Spinal cord (tissue), 10 donors: ENCODE measurements at places on chromosomes 6 and 20.

GRCh38 chr6:5785249-5785648 is 221.5 kb downstream of the NRN1 start:
- DNase-seq, result no peak

DNA sequence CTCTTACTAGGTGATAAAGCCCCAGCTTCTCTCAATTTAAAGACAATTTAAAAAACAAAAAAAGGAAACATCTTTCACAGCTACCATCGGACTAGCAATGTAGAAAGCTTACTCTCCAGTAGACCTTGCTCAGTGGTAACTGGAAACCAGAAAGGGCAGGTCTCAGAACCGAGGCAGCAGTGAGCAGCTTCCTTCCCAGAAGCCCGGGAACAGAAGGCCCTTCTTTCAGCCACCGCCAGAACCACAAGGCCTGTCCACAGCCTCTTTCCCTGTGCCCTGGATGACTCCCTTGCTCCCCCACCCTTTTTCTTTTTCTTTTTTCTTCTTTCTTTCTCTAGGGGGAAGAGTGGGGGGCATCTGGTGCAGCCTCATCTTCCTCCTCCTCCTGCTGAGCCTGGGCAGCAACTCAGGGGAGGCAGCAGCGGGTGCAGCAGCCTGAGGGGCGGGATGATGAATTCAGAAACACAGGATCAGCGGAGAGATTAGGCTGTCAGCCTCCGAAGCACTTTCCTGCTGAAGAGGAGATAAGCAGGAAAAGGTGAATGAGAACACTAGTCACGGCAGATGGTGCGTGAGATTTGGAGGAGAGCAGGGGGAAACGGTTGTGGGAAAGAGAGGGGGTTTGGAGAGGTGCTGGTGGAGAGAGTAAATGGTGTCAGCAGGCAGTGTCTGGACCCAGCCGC is 158.5 kb downstream of the ID4 start:
- DNase-seq, result no peak

- no peak for DNase-seq
Observed at GRCh38 chr20:63123331-63123741, 92.6 kb downstream of the YTHDF1 start.

- peak; percentile 76 for DNase-seq
Observed at GRCh38 chr6:112337209-112337638, 9.9 kb upstream of the RFPL4B start.

- peak; percentile 59 for DNase-seq
Observed at GRCh38 chr6:128421788-128422187, 98.6 kb downstream of the PTPRK start.

GRCh38 chr6:168979254-168979653 is 274.4 kb downstream of the THBS2 start:
- DNase-seq, result no peak

DNA sequence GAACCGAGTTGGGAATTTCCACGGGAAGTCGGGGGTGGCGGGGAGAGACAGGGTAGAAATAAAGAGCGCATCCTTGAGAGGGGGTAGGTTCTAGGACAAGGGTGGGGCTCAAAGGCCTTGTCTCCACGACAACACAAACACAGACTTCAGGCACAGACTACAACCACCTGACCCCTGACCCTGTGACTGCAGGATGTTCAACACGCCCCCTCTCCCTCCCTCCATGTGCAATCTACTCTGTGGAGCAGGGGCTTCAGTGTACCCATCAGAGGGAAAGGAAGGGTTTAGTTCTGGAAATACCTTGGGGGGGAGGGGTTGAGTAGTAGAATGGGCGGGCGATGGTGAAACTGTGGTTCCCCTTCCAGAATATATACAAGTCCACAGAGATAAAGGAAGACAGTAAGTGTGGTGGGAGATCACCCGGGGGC is 651 bp upstream of the TAPBP start:
- DNase-seq, result no peak

- DNase-seq, result no peak
Observed at GRCh38 chr6:83904395-83904794, 44.9 kb downstream of the CYB5R4 start.

- DNase-seq, result no peak
Observed at GRCh38 chr6:138476116-138476515, 23.2 kb downstream of the NHSL1 start.

DNA sequence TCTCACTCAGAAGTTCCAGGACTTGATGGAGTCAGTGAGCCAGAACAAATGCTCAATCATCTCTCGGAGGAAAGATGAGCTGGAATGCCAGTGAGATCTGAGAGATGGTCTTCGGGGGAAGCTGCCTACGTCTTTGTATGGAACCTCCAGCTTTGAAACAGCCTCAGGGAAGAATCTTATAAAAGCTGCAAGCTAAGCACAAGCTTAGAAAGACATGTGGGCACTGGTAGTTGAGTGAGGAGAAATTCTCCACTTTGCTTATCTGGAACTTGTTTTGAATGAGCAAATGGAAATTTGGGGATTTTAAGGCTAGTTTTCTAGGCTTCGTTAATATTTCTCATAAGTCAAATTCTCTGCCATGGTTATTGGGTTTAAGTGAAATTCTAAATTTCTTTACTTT is 594.4 kb downstream of the QKI start:
- no peak for DNase-seq

GRCh38 chr6:101286146-101286545 is 107.4 kb upstream of the GRIK2 start:
- DNase-seq, result peak; percentile 3

DNA sequence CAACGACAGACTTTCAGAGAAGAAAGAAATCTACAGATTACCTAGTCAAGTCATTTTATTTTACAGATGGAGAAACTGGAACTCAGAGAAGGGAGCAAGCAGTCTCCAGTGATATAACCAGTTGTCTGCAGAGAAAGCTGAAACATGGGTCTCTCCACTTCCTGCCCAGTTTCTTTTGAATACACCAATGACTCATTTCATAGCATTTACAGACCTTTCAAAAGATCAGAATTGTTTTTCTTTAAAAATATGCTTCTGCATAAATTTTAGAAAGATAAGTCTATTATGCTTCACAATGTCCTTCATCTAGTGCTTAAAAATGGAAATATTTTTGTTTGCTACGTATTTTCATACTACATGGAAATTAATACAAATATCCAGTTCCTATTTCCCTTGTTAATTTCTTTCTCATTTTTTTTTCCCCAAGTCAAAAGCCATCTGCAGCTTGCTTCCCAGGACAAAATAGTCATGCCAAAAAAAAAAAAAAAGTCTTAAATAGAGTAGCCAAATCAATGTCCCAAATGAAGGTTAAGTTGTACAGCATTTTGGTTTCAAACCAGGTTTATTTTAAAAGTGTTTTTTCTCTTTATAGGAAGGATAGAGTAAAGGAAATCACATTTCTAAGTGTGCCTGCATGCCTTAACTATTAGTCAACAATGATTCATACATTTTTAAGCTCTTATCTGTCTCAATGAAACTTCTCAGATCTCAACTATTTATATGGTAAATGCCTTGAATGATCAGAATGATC is 36.9 kb downstream of the ARHGAP18 start:
- no peak for DNase-seq

DNA sequence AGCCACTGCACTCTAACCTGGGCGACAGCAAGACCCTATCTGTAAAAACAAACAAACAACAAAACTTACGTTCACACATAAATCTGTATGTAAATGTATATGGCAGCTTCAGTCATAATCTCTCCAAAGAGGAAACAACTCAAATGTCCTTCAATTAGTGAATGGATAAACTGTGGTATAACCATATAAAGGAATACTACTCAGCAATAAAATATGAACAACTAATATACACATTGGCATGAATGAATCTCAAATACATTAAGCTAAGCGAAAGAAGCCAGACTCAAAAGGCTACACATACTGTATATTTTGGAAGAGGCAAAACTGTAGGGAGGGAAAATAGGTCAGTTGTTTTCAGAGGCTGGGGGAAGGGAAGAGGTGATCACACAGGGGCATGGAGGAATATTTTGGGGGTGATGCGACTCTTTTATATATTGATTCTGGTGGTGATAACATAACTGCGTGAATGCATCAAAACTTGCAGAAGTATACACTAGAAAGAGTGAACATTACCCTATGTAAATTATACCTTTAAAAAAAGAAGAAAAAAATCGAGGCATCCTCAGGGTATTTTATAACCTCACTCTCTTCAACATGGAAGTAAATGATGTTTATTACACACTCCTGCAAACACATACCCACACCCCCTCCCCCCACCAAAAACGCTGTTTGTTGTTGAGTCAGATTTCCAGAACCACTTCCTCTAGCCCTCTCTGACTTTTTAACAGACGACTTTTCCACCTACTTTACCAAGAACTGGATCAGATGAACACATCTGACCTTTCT is 115.2 kb upstream of the RNF24 start:
- no peak for DNase-seq

DNA sequence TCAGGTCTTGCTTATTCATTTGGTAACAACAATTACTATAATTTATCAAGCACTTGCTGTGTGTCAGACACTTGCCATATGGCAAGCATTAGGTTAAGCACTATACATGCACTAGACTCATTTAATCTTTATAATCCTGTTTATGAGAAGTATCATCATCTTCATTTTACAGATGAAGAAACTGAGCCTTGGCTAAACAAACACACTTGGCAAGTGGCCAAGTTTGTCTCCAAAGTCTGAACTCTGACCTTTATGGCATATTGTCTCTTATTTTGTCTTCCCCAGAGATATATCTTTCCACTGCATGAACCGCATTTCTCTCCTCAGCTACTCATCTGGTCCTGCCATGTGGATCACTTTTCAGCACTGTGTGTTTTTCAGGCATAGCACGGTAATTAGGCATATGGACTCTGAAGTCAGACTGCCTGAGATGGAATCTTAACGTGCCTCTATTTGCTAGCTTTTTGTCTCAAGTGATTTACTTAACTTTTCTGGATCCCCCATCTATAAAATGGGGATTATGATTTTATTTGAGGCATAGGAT is 4.7 kb downstream of the ADGRF5 start:
- no peak for DNase-seq

DNA sequence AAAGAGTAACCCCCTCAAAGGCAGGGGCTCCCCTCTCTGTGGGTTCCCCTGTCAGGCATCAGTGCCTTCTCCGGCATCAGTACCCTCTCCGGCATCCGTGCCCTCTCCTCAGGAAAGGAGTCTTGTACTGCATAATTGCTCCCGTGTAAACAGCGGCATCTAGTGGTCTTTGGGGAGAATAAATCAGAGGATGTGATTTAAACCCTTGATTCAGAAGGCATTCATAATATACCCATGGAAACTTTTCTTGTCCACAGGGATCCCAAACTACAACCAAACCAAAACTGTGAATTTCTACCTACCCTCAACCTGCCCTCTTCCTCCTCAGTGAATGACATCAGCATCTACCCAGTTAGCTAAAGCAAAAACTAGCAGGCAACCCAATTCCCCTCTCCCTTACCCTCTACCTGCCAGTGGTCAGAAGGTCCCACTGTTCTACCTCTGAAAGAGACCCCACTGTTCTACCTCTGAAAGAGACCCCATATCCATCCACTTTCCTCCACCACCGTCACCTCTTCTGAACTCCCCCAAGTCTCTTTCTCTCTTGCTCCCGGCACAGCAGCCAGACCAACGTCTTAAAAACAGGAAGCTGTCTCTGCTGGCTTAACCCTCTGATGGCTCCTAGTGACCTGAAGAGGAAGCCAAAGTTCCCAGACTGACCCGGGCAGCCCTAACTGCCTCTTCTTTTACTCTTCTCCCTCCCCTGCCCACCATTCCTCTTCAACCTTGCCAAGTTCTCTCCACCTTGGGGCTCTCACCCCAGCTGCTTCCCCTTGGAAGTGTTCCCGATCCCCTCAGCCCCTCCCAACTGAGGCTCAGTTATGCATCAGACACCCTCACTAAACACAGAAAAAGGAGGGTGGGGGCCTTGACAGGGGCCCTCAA is 27.2 kb downstream of the UBE2V1 start:
- DNase-seq, result peak; percentile 43

DNA sequence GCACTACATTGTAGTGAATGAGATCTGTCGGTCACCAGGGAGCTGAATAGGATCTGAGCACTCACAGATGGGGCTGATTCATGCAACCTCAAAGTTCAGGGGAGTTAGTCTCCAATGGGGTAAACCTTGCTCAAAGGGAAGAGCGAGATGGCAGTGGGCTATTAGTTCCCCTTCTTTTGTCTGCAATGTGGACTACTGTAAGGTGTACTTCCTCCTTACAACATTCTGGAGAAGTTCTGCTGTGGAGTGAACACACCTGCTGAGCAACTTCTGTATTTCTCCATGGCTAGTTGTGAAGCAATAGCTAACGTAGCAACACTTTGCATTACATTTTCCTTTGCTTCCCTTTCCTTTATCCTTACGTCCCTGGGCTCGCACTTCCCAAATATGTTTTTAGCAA is 134.3 kb upstream of the B3GAT2 start:
- no peak for DNase-seq

GRCh38 chr6:14380086-14380820 is 262.7 kb downstream of the CD83 start:
- DNase-seq, result no peak

GRCh38 chr20:47236639-47236900 is 119.9 kb downstream of the ZMYND8 start:
- no peak for DNase-seq

GRCh38 chr6:91437315-91437729 is 850.5 kb upstream of the MAP3K7 start:
- no peak for DNase-seq

GRCh38 chr6:80347101-80347500 is 240.6 kb downstream of the BCKDHB start:
- DNase-seq, result no peak

DNA sequence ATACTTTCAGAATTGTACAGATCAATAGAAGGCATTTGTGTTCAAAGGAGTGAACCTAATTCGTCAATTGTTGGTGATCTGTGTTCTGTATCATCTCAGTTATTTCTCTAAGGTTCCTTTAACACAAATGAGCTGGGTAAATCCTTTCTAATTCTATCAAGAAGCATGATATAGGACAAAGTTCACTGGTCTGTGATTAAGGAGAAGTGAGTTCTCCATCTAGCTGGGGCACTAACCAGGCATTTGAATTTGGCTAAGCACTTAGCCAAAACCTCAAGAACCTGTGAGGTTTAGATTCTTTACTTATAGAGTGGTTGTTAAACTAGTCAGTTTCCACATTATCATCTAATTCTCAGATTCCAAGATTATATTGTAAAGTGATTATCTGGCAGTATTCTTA is 50.3 kb downstream of the DOP1A start:
- no peak for DNase-seq

- DNase-seq, result no peak
Observed at GRCh38 chr6:44856479-44856878, 469.0 kb downstream of the CDC5L start.

DNA sequence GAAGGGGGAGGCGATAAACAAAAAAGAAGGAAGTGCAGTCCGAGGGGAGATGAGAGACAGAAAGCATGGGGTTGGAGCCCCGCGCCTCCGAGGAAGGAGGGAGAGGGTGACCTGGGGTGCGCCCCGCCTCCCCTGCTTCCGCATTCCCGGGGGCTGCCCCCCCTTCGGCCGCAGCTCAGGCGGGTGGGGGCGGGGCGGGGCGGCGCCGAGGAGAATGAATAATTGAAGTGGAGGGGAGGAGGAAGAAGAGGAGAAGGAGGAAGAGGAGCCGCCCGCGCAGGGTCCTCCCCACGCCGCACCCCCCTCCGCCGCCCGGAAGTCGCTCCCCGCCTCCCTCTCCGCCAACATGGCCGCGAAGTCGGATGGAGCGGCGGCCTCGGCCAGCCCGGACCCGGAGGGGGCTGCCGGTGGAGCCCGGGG is at the start of gene XKR7:
XKR7 (plus strand) TSS at position 322 of the 420 bp plus-strand sequence; CDS start at position 347, 25 bp downstream.
- DNase-seq, result no peak

GRCh38 chr6:169780571-169781091 is 29.2 kb downstream of the ERMARD start:
- no peak for DNase-seq

GRCh38 chr20:45626540-45626939 is 3.0 kb upstream of the WFDC10A start:
- no peak for DNase-seq

GRCh38 chr20:44288252-44288651 is 22.8 kb downstream of the FITM2 start:
- no peak for DNase-seq

GRCh38 chr6:81801489-81801888 is 49.0 kb upstream of the TENT5A start:
- DNase-seq, result no peak
